ENCODE measurements at places on chromosomes 2 and 18. TPM values are rescaled to one million over a fixed set of nuclear protein-coding genes. Genes with fewer than 3 reads are reported as not detected.

DNA sequence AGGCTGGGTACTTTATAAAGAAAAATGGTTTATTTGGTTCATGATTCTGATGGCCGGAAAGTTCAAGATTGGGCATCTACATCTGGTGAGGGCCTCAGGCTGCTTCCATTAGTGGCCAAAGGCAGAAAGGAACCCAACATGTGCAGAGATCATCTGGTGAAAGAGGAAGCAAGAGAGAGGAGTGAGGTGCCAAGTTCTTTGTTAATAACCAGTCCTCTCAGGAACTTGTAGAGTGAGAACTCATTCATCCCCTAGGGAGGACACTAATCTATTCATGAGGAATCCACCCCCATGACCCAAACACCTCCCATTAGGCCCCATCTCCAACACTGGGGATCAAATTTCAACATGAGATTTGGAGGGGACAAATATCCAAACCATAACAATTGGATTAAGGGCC, 17.8 kb upstream of the SERPINE2 start:
- DNase-seq, result no peak

DNA sequence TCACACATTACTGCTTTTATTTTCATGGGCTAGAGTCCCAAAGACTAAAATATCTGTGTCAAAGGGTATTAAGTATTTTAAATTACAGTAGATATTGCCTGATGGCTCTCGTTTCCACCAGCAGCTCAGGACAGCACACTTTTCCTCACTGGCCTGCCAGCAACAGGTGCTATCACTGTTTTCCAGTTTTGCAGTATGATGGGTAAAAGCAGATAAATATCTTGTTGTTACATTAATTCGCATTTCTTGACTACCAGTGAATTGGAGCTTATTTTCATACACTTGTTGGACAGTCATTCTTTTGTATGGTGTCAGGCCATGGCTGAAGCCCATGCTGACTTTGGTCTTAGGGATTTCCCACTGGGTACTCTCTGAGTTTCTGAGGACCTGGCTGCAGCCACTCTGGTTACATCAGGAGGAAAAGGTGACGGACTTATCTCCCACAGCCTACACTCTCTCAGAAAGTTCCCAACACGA, 4.8 kb downstream of the APOB start:
- no peak for DNase-seq

GRCh38 chr18:22559414-22560274, 141.9 kb upstream of the CTAGE1 start:
- DNase-seq, result peak; percentile 54

- no peak for DNase-seq
Measured at GRCh38 chr2:167960089-167960747, 287.2 kb downstream of the STK39 start.

GRCh38 chr2:15142069-15142689, 419.0 kb downstream of the NBAS start:
- no peak for DNase-seq

DNA sequence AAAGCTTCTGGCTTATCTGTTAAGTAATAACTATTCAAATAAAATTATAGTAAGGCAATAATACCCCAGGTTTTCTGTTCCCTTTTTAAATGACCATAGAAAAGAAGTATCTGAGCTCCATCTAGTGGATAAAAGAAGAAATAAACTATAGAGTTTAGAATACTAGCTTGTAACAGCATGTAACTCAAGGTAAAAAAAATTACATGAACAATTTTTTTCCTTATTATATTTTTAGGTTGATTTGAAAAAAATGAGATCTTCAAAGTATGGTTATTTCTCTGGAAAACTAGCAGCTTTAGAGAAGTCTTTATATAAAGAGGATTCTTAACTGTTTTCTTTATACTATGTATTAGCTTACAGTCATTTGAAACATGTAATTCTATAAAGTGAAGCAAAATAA, 58.1 kb downstream of the NCKAP1 start:
- no peak for DNase-seq

DNA sequence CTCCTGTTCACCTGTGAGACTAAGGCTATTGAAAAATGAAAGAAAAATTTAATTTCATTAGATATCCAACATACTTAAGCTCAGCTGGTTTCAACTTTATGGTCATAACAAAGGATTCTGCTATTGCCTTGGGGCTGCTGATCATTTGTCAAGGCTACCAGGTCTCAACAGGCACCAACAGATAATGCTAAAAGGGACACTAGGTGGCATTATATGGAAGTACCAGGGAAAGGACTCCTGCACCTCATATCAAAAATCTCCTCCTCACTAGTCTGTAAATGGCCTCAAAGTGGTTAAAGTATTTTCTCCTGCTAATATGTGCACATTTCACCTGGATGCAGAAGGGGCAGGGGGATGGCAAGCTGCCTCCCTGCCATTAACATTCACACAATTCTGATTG, 167.9 kb upstream of the REG3A start:
- DNase-seq, result no peak

- no peak for DNase-seq
Measured at GRCh38 chr2:55860832-55861231, 62.8 kb downstream of the EFEMP1 start.

- DNase-seq, result no peak
Measured at GRCh38 chr2:109427661-109428091, 186.1 kb downstream of the SEPTIN10 start.

DNA sequence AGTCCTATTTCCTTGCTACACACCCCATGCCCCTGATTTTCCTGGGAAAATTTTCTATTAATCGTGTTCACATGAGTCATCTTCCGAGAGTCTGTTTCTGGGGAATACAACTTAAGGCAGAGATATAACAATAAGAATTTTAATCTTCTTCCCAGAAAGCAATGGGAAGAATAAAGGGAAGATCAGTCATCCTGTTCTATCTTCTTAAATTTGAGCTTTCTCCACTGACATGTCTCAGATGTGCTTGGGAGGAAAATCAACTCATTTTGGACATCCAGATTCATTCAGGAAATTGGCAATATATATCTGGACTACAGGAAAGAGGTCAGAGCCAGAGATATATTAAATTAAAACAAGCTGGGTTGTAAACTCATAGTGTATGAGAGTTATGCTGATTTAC, 62.3 kb upstream of the SPAG16 start:
- no peak for DNase-seq

DNA sequence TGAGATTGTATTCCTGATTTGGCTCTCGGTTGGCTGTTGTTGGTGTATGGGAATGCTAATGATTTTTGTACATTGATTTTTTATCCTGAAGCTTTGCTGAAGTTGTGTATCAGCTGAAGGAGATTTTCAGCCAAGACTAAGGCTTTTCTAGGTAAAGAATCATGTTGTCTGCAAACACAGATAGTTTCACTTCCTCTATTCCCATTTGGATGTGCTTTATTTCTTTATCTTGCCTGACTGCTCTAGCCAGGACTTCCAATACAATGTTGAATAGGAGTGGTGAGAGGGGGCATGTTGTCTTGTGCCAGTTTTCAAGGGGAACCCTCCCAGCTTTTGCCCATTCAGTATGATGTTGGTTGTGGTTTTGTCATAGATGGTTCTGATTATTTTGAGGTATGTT, 90.4 kb downstream of the CYP26B1 start:
- DNase-seq, result no peak

Gene DUSP11
- 5.5 TPM for total RNA-seq

Gene OR6B2
- total RNA-seq, result not detected

Gene RTP5
- total RNA-seq, result not detected

Gene VIT
- 2.9 TPM for total RNA-seq

Gene TMEM178A
- 0.67 TPM for total RNA-seq

Gene MAP3K19
- total RNA-seq, result not detected

Gene DCC
- total RNA-seq, result 0.28 TPM

Measured in pancreas (tissue), 10 donors.